ENCODE measurements at places on chromosomes 4 and X.

DNA sequence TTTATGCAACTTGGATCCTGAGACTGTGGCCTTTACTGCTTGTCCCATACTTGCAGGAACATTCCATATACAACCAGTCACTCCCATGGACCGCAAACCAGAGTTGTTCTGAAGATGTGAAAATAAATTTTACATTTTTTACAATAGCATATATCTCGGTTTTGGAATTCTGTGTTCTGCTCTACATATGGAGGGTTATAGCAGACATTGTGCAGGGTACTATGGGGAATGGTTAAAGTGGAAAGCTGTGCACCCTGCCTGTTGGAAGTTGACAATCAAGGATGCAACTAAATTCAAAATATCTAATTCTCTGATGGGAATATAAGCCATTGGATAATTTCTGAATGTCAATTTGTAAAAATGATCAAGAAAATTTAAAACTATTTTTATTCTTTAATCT, 603.3 kb downstream of the RAB28 start:
- DNase-seq = no peak

DNA sequence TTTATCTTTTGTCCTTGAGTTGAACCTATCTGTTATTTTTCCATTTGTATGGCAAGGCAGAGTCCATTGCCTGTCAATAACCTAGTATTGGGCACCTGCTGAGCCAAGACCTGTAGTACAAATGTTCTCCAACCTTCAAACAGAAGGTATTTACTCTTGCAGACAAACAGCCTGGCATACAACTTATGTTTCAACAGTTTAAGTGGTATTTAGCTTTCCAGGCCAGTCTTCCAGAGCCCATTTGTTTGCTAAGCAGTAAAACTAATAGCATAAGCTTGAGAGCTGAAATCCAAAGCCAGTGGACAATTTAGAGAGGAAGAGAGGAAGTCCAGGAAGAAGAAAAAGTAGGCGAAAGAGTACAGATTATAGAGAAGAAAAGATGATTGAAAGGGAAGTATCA, 979.3 kb downstream of the GLUD2 start:
- no peak for DNase-seq

- no peak for DNase-seq
Measured at GRCh38 chrX:23013366-23013765, 13.6 kb downstream of the DDX53 start.

GRCh38 chr4:88752076-88752463, 54.4 kb upstream of the NAP1L5 start:
- no peak for DNase-seq

DNA sequence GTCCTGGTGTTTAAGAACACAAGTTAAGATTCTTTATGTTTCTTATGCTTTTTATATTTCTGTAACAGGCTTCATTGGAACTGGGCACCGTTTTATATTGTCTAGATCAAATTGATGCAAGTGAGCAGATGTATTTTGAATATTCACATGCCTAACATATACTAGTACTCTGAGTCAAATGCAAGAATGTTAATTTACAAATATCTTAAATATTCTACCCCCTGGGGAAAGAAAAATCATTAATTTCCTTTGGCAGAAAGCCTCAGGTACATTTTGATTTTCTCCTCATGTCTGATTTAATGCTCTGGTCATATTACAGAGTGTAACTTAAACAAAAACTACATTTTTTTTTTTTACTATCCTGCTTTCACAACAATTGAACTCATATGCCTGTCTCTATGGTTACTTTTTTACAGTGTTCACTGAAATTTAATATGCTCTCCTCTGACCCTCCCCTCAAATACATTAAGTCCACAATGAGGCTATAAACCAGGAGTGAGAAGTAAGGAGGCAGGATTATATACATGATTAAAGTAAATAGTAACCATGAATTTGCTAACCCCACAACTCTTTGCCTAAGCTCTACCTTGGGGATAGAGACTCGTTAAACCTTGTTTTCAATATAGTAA, 2.4 kb upstream of the NSUN7 start:
- DNase-seq = no peak

GRCh38 chr4:76753814-76754213, 144.1 kb downstream of the SOWAHB start:
- DNase-seq = no peak

DNA sequence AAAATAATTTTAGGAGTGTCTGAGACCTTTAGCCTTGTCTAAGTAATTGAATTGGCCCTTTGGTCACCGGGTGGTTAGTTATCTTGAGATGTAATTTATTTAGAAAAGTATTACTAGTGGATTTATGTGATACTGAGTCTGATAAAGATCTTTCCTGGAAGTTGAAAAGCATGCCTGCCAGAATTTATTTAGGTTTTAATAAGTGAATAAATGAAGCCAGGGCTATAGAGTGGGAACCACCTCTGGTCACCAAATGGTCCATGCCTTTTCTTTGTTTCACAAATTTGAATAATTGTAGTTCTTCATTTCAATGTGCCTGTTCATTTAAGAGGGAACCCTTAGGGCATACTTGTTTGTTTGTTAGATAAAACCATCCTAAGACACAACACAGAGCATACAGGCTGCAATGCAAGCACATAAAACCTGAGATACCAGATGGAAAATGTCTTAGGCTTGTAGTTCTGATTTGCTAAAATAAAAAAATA, 627.8 kb downstream of the ADGRL3 start:
- DNase-seq = no peak

DNA sequence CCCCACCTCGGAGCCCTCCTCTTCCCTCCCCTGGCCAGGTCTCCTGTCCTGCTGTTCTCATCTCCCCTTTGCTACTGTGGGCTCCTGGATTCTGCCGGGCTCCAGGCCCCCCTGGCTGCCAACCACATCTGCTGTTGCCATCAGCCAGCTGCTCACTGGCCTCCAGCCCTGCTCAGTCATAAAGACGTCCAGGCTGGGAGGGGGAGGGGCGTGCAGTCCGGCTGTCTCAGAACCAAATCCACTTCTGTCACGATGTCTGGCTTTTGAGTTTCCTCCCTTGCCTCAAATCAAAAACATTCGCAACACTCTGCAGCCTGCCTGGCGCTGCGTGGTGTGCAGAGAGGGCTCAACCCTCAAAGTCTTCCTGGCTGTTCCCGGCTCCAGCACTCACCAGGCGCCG, 7.1 kb downstream of the RASL11B start:
- DNase-seq = no peak

DNA sequence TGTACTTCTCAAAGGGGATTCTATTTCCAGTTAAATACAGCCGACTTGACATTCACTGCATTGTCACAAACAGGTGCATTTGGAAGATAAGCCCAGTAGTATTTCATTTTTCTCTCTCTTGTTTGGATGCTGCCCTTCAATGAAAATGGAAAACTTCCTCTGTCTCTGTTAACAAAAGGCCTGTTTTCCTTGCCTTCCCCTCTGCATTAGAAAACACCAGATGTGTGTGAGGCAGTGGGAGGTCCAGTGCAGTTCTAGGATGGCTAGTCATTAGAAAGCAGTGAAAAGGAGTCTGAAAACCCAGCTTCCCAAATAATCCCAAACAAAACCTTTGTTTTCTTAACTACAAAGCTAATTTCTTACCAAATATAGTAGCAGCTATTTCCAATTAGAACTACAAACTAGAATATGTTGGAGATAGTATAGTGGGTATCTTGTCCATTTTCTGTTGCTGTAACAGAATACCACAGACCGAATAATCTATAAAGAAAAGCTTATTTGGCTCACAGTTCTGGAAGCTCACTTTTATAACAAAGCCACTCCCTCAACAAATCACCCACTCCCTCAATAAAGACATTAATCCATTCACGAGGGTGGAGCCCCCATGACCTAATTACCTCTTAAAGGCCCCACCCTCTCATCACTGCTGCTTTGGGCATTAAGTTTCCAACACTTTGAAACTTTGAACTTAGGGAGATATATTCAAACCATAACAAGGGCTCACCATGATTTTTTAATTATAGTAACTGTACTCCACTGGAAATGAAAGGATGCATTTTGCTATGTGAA, 452.1 kb upstream of the RPS6KA3 start:
- no peak for DNase-seq

DNA sequence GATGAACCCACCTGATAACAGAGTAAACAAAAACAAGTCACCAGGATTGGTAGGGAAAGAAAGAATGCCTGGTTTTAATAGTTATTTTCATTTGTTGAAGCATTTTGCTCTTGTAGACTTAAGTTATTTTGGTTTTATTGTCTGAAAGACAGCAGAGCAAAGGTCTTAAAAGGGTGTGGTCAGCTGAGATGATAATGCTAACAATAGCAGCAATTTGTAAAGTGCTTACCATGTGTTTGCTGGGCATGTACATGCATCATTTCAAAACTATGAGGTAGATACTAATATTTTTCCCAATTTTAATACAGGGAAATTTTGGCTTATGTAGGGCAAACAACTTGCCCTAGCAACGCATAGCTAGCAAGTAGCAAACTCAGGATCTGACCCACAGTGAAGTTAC, 46.8 kb upstream of the SLC10A4 start:
- DNase-seq = no peak

GRCh38 chrX:71367396-71367795, 1.2 kb downstream of the TAF1 start:
- no peak for DNase-seq

GRCh38 chr4:153004081-153004850, 68.1 kb downstream of the FHDC1 start:
- no peak for DNase-seq

- DNase-seq = no peak
Measured at GRCh38 chrX:68895341-68895755, 66.5 kb downstream of the EFNB1 start.

GRCh38 chrX:39577985-39578869, 519.5 kb downstream of the BCOR start:
- no peak for DNase-seq
